ENCODE measurements at places on chromosomes 4 and X.

DNA sequence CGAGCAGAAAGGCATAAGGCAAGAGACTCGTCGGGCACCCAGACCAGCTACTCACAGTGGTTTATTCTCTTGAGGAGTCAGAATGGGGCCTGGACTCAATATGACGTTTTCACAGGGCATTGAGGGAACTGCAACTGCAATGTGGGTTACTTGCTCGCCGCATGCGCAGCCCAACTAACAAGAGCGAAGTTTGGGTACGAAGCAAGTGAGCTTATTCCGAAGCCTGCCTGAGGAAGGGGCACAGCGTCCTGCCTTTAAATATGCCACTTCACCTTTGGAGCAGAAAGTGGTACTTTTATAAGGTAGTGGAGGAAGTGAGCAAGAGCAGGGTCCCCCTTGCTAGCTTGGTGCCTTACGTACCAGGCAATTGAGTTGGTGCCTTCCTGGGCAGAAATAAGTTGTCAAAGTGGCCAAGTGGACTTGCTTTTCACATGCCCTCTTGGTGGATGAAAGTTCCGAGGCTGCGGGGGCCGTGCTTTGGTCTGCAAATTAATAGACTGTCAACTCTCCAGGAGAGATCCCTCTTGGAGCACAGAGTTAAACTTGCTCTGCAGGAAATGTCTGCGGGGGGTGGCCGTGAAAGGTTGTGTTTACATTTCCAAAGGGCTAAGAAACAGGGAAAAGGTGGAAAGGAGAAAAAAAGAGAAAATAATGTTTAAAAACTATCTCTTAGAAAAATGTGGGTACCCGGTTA is 480.4 kb downstream of the TRIML1 start:
- peak; percentile 7 for DNase-seq

DNA sequence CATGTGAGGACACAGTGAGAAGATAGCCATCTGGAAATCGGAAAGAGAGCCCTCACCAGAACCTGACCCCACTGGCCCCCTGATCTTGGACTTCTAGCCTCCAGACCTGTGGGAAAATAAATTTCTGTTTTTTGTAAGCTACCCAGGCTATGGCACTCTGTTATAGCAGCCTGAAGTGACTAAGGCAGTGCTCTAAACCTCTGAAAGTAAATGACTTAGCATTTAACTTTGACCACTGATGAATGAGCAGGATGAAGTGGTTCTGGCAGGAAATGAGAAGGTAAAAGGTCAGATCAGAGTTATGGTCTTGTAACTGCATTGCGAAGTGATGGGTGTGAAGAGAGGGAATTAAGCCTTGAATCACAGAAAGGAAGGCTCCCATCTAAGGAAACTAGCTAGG is 17.0 kb downstream of the GPAT3 start:
- DNase-seq = no peak

DNA sequence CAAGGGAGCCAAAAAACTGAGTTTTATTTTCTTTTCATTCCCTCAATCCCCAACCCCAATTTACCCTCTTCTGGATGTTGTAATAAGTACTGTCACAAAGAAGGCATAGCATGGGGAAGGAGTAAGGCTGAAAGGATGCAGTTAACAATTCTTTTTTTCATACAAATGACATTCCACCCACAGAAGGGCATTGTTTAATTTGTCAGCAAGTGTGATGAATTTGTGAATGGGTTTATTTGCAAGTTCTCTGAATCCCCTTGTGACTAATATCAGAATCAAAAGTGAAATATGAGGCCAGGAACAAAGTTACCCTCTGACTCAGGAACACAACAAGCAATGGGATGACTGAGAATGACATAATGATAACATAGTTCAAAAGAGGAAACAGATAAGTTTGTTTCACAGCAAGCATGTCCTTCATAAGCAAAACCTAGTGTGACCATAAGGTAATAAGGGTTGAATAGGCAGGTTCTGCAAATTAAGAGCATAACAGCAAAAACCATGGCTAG is 2.1 kb downstream of the GEMIN8 start:
- no peak for DNase-seq

DNA sequence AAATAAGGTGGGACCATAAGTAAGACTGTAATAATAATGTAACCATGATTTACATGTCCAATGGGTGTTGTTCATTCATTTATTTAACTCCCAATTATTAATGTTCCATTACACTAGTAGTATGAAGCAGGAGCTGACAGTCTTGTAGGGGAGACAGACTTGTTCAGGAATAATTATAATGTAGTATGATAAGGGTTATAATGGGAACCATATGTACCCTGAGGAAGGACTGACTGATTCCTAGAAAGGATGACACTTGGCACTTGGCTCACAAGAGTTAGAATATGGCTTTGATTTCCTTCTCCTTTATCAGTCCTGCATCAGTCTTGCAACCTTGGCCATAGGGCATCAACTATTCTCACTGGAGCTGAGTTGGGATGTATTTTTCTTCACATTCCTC is 24.2 kb downstream of the PCDH7 start:
- no peak for DNase-seq

DNA sequence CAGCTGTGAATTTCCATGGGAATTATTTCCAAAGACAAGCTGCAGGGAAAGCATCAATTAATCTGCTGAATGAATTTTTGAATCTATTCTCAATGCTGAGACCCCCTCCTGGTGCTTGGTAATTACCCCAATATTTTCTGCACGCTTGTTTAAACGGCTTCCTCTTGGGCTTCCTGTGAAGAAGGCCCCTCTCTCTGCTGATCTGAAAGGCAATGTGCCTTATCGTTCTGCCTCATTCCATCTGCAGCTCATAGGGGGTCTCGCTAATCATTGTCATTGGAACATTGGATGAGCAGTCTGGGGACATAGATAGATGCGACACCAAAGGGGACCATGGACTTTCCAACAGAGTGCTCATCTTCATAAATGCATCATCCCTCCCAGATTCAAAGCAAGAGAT is 851.6 kb downstream of the PDHA2 start:
- no peak for DNase-seq

- no peak for DNase-seq
Observed at GRCh38 chrX:5236096-5236495, 992.6 kb downstream of the NLGN4X start.

- peak; percentile 46 for DNase-seq
Observed at GRCh38 chrX:132219343-132219768, at the start of gene RAP2C. Gene RAP2C, minus strand, starts transcription at chrX:132219447. Its CDS starts 2,179 bp downstream, at chrX:132217268.

DNA sequence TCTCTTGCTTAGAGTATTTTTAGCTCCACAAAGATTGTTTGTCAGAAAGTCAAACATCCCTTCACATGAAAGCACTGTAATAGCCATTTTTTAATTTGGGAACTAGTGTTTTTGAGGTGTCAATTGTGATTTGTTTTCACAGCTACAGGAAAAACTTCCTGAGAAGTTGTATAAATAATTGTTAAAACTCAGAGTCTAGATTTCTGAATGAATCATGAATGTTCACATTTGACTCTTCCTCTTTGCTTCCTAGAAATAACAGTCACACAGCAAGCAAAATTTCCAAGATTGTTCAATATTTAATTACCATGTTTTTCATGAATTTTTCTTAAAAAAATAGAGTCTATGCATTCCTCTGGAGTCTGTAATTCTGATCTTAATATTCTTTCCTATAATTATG is 156.9 kb upstream of the SLC7A11 start:
- no peak for DNase-seq

DNA sequence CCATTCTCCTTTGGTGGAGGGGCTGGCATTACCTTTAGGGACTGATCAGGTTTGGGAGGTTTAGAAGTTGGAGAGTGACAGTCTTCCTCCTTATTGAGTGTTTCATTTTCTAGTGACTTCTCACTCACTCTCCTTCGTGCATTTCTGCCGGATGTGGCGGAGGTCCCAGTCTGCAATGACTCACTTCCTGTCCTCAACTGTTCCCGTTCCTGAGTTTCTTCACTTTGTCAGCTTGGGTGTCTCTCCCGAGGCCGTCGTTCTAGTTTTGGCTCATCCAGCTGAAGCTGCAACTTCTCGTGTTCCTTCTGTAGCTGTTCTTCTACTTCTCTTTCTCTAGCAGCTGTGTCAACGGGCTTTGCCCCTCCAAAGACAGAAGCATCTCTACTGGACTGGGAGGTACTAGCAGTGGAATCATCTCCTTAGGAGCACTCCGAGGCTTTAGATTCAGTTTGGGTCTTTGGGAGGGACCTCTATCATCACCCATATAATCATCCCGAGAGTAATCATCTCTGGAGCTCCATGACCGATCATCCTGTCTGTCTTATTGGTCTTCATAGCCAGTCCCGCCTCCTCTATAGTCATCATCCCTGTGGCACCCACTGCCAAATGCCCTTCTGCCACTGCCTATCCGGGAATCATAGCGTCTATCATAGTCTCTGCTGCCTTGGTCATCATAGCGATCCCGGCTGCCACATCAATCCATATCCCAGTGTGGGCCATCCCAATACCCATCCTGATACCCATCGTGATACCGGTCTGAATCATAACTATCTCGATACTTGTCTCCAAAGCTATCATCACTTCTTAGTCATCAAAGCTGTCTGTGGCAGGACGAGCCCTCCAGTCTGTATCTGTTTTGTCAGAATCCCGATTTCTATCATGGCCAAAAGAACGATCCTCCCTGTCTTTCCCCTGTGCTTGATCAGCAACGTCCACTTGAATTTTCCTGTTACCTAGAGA is 35.3 kb upstream of the VSIG4 start:
- DNase-seq = no peak

DNA sequence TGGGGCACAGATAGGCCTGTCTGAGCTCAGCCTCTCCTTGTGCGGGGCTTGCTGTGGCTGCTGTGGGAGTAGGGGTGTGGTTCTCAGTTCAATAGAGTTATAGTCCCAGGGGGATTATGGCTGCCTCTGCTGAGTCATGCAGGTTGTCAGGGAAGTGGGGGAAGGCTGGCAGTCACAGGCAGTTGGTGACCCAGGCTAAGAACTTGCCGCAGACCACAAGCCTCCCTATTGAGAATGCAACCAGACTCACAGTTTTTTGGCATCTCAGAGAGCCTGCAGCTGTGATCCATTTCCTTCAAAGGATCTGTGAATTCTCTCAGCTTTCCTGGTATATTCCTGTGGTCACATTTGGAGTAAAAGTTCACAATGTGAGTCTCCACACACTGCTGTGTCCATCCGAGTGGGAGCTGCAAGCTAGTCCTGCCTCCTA is 364.9 kb downstream of the ZNF674 start:
- peak; percentile 1 for DNase-seq

DNA sequence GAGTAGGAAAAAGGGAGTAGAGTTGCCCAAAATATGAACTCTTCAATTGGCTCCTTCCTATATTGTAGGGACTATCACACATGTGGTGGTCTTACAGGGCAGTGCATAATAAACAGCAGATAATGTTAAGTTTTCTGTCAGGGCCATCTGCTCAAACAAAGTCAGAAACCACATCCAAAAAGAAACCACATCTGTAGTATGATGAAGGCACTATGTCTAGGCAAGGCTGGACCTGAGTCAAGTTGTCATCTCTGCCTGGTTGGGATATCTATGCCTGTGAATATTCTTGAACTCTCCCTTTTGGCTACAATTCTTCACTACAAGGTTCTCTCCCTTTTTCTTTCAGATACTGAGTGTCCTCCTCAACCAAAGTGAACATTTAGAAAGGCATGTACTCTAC is 109.4 kb upstream of the C1GALT1C1 start:
- no peak for DNase-seq

- DNase-seq = no peak
Observed at GRCh38 chr4:51960486-51960885, 59.7 kb downstream of the LRRC66 start.

- no peak for DNase-seq
Observed at GRCh38 chrX:155577682-155578081, 35.1 kb downstream of the TMLHE start.

DNA sequence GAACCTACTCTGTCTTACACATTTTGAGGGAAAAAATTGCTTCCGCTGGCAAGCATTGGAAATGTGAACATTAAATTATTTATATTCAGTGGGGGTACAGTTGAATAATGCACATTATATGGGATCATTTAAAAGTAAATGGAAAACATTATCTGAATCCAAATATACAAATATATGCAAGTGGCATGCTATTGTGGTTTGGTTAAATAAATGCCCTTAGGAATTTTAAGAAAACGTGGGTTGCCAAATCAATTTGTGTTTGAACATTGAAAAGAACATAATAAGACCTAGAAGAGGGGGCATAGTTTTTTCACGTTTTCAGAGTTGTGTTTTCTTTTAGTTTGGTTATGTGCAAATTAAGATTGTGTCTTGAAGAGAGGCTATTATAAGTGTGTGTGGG is 230.5 kb upstream of the PRKX start:
- no peak for DNase-seq

DNA sequence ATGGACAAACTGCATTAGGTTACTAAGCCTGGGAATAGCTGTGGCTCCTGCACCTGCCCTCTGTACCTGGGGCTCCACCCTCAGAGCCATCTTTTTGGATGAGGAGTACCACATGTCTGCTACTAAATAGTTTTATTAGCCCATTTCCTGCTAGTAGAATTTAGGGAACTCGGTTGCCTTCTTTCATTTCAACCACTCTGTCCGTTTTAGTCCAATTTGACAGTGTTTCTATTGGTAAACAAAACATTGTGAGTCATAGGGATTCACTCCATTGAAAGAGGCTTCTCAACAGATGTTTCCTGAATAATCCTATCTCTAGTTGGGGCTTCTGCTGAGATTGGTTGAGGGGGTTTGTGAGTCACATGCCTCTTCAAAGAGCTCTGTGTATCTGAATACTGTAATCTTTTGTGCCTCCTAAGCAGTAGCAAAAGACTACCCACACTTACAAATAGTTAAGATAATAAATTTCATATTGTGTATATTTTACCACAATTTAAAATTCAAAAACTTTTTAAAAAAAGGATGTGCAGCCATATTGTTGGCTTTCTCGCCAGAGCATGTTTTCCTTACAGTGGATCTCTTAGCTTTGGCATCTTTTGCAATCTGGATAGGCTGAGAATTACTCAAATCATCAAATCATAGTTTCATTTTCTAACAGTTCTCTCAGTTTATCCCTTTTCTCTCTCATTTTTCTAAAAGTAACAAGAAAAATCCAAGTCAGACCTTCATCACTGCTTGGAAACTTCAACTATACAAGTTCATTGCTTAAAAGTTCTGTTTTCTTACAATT is 9.9 kb downstream of the FAM200B start:
- no peak for DNase-seq

- DNase-seq = no peak
Observed at GRCh38 chr4:69951602-69952001, 13.9 kb downstream of the CSN2 start.

DNA sequence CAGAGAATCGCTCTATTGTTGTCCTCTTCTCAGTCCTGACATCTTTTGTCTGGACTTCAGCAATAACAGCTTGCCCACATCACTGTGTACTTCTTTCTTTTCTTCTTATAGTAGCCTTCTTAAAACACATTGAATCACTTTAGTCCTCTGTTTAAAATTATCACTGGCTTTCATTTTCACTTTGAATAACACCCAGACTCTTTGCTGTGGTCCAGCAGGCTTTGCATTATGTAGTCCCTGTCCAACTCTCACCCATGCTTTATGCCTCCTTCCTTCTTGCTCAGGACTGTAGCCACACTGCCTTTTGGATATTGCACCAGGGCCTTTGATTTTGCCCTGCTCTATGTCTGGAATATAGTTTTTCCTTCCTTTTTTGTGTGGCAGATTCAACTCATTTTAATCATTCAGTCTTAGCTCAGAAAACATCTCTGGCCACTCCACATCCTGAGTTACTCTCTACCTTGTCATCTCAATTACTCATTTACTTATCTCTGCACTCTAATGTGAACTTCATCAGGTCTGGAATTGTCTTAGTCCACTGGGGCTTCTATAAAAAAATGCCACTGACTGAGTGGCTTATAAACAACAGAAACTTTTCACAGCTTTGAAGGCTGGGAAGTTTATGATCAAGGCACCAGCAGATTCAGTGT is 168.2 kb downstream of the C4orf33 start:
- no peak for DNase-seq

- DNase-seq = no peak
Observed at GRCh38 chr4:81573840-81574239, 102.1 kb upstream of the RASGEF1B start.

Data from right kidney (tissue), 9 donors.